Mucosa of gallbladder (tissue), 1 donor: ENCODE measurements at places on chromosomes 5 and 9. TPM values are rescaled to one million over a fixed set of nuclear protein-coding genes. Genes with fewer than 3 reads are reported as not detected.

C5orf34 gene
- total RNA-seq: 0.69 TPM

GRCh38 chr9:72915659-72916058 is 37.2 kb downstream of the ALDH1A1 start:
- DNase-seq: no peak

SLC34A1 gene
- total RNA-seq: 0.06 TPM

- no peak for DNase-seq
Observed at GRCh38 chr9:113504725-113505590, 41.4 kb downstream of the RGS3 start.

KIF27 gene
- total RNA-seq: 7.9 TPM

NIPAL4 gene
- 0.63 TPM for total RNA-seq

DNA sequence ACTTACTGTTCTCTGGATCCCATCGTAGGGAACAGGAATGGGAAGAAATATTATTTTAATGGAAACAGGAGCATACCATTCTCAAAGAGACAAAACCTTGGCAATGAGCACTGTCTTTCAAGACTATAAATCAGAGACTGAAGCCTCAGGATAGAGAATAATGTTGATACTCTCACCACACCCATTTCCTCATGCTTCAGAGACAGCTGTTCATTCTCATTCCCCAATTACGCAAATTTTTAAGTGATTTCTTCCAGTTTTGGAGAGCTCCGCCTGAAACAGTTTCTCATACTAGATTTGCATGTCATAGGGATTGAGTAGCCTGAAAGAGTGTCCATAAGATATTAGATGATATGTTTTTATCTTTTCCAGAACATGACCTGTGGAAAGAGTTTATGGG is 290.5 kb upstream of the RASA1 start:
- no peak for DNase-seq

- DNase-seq: no peak
Observed at GRCh38 chr5:37786862-37787519, 52.9 kb downstream of the GDNF start.

DNA sequence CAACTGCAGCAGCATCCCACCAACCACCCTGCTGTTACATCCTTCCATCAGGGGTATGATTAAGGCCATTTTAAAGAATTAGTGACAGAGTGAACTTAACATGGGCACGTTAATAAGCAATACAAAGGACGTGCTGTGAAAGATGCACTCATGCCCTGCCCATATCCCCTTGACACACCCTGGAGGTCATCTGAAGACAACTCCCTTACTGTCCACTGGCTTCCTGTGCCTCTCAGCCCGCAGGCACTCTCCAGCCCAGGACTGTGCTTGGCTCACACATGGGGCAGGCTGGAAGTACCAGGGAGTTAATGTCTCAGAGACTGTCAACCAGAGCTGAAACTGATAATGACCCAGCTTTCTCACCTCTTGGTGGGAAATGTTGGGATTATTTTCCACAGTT is 81.8 kb downstream of the TRIM36 start:
- no peak for DNase-seq

FOXD4L4 gene
- total RNA-seq: not detected

- DNase-seq: no peak
Observed at GRCh38 chr9:133485531-133486260, 6.8 kb upstream of the SLC2A6 start.

DNA sequence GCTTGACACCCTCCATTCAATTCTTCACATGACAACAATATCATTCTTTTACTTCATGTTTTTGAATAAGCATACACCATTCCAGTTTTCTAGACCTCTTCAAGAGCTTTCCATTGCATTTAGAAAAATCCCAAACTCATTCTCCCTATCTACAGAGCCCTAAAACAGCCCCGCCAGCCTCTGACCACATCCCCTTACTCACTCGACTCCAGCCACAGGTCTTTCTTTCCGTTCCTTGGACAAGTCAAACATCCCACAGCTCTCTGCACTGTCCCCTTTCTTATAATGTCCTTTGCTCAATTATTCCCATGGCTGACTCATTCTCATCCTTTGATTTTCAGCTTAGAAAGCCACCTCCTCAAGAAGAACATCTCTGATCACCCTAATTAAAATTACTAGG is 38.2 kb downstream of the TTC39B start:
- DNase-seq: no peak

QRFP gene
- not detected for total RNA-seq

DNA sequence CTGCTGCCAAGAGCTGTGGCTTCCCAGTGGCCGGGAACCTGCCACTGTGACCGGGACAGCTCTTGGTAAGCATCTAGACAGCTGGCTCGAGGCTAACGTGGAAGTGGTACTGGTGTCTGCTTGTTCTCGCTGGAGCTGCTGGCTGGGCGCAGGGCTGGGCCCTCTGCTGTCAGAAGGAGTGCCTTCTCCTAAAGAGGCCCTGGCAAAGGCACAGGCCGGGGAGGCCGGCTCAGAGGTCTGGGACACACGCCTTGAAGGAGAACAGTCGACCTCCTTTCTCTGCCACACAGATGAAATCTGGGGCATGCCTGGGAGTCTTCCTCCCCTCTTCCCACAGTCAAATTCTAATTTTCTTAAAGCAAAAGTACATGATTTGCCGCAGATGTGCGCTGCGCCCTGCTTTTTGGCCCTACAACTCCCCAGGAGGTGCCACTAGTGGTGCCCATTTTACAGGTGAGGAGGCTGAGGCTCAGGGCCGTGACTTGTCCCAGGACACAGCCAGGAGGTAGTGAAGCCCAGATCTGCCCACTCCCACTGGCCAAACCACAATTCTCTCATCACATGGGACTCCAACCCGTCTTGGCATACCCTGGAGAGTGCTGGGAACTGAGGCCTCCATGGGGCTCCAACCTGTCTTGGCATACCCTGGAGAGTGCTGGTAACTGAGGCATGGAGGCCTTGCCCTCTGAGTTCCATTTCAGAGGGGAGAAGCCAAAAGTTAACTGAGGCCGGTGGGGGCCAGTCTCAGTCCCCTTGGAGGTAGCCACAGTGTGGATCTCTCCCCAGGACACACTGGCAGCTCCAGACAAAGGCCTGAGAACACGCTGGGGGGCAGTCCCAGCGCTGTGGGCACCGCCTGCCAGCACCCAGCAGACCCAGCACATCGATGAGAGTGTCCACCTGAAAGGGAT is 12.0 kb upstream of the RXRA start:
- no peak for DNase-seq

DNA sequence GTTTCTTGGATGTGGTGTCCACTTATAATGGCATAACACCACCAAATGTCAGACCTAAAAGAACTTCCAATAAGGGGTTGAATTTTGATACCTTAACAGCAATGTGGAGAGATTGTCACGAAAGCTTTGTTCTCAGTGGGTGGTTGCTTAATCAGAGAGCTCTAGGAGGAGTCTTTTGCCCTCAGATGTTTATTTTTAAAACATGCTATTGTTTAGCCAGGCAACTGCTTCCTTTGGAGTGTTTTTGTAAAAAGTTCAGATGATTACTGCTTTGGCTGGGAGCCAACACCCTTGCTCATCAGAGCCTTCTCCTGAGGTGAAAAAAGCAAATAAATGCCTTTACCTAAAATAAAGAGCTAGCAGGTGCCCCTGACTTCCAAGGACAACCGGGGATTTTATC is 65.0 kb downstream of the SLC1A1 start:
- DNase-seq: no peak

SLC25A48 gene
- total RNA-seq: 0.43 TPM

GRCh38 chr5:17127743-17128231 is 89.6 kb upstream of the BASP1 start:
- DNase-seq: no peak

GRCh38 chr5:91122651-91123050 is 260.5 kb downstream of the ARRDC3 start:
- DNase-seq: no peak

PCDH12 gene
- 3.6 TPM for total RNA-seq

- DNase-seq: no peak
Observed at GRCh38 chr5:6158974-6159831, 219.1 kb downstream of the MED10 start.

ANKRD20A1 gene
- 3.0 TPM for total RNA-seq

DNA sequence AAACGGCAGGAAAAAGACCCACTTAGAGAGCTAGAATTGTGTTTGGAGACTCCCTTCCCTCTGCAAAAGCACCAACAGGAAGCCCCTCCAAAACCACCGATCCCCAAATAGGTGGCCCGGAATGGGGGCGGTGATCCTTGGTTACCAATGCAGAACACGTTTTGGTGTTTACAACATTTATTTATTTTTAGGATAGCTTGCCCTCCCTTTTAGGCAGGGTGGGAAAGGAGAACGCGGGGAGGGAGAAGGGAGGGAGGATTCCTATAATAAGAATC is 579 bp upstream of the NTRK2 start:
- DNase-seq: no peak

DNA sequence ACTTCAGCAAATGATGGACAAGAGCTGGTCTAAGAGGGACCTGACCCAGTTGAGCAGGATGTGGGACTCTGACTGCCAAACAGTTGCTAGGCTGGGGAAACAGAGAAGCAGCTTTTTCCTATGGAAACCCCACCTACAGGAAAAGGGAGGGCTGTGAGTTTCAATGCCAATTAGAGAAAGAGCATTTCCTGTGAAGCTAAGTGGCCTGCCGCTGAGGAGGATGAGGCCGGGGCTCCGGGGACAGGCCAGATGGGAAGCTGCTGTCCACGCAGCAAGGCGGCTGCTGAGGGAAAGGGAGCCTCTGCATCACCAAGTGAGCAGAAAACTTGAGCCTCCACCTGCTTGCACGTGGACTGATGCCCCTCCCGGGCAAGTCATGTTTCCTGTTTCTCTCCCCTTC is at the start of gene PCDH12:
PCDH12 (minus strand) TSS at position 90 of the 400 bp plus-strand sequence. CDS start 351 bp downstream, outside the sequence.
- no peak for DNase-seq

DNA sequence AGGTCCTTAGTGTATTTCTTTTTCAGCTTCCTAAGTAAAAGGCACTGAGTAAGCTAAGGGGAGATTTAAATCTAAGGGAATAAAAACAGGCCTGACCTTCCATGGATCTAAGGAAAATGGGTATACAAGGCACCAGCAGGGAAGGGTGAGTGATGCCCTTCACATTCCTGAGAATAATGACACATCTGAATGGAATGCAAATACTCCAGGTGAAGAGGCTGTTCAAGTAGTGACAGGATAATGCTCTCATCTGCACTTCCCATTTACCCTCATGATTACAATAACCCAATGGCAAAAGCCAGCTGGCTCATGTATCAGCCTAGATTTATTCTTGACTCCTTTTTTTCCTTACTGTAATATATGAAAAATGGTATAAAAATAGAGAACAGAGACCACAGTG is 216.2 kb upstream of the ACTBL2 start:
- no peak for DNase-seq

CTNND2 gene
- total RNA-seq: 131 TPM

GRCh38 chr9:121599872-121600585 is 51.4 kb upstream of the DAB2IP start:
- no peak for DNase-seq

DNA sequence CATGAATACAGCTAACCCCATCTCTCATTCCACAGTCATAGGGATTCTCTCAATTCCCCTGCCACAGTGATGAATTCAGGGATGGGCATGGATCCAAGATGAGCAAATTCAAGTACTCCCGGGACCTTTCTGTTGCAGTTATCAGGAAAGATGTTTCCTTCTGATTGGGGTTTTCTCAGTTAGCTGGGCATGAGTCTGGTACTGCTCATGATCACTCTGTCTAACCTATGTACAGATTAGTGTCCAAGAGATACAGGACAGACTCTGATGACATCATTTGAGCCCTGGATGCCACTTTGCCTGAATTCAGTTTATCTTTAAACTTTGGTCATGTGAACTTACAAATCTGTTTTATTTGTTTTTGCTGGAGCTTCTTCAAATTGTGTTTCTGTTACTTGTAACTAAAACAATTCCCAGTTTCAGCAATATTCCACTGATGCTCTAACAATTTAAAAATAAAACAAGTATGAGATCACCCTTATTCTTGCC is 257.7 kb upstream of the KLF9 start:
- DNase-seq: no peak

CORO2A gene
- 129 TPM for total RNA-seq

SPINK7 gene
- total RNA-seq: not detected

GRCh38 chr9:98342098-98342819 is 86.8 kb upstream of the TBC1D2 start:
- no peak for DNase-seq

DNA sequence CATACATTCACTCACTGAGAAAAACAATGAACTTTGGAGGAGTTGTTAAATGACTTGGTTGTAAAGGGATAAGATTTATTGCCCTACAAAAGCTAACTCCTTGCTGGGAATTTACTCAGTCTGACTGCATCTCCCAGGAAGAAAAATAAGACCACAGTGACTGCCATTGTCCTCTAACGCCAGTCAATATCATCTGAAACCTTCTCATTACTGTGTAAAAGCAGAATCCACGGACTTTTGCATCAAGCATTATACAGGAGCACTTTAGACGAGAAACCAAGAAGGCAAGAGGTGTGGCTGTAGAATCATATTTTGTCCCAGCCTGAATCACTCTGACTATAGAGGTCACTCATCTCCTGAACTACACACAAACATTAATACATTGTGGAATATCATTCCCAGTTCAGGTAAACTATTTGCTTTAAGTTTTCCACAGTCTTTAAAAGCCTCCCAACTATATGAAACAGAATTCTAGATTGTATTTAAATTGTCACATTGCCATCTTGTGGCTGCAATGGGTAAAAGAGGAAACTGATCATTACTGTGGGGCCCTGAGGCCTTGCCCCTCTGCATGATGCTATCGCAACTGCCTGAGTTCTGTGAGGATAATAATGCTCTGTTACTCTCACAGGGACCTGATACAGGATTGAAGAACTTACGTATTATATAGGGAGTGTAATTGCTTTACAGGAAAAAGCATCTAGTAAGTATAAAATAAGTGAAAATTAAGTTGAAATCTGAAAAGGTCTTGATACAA is 142.9 kb downstream of the SLCO4C1 start:
- DNase-seq: no peak

AKNA gene
- 41.0 TPM for total RNA-seq

SH3TC2 gene
- total RNA-seq: 2.7 TPM

- no peak for DNase-seq
Observed at GRCh38 chr5:54295651-54296276, 14.6 kb downstream of the ARL15 start.

PCDHB13 gene
- 8.3 TPM for total RNA-seq

DNA sequence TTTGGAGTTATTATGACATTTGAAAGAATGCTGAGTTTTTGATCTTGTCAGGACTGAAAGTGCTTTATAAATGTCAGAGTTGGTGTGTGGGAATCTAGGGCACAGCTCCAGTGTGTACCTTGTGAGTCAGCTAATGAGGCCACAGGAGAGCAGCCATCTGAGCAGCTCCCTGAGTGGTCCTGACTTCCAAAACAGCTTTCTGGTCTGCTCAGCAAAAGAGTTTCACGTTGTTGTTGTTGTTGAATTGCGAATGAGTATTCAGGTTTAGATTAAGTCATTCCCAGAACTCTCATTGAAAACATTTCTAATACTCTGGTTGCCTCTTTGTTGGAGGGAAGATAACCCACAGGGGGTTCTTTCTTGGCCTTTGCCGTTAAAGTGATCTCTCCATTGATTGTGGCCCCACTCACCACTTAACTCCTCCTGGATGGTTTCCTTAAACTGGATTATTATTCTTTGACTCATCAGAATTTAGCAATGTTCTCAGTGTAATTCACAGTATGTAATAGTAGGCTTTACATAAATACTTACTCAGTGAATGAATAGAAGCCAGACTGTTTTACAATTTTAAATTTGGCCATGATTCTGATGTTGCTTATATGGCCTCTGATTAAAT is 125.1 kb upstream of the SGCD start:
- no peak for DNase-seq

GRCh38 chr5:124551939-124552279 is 194.5 kb downstream of the ZNF608 start:
- DNase-seq: no peak
